CD4-positive, alpha-beta T cell treated with Interleukin-21 for 1 hour (primary cell): ENCODE measurements at places on chromosomes 13 and 19.

- no peak for DNase-seq
These were observed 1235.3 kb downstream of the OLFM4 start for GRCh38 chr13:54263868-54264267.

DNA sequence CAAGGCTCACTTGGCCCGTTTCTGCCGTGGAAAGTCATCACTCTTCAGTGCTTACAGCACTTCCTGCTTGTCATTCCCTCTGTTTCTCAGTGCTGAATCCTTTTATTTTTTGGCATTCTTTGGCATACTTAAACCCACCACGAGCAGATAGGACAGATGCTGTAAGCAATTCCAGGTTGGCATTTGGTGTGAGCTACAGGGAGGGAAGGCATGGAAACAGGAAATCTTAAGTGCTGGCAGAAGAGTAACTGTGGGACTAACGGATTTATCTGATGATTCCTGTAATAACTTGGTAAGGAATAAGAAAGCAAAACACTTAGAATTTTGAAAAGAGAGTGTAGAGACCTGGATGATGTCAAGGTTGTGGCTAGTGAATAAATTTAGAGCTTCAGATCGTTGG is 273.4 kb downstream of the GPC6 start:
- DNase-seq, result no peak

DNA sequence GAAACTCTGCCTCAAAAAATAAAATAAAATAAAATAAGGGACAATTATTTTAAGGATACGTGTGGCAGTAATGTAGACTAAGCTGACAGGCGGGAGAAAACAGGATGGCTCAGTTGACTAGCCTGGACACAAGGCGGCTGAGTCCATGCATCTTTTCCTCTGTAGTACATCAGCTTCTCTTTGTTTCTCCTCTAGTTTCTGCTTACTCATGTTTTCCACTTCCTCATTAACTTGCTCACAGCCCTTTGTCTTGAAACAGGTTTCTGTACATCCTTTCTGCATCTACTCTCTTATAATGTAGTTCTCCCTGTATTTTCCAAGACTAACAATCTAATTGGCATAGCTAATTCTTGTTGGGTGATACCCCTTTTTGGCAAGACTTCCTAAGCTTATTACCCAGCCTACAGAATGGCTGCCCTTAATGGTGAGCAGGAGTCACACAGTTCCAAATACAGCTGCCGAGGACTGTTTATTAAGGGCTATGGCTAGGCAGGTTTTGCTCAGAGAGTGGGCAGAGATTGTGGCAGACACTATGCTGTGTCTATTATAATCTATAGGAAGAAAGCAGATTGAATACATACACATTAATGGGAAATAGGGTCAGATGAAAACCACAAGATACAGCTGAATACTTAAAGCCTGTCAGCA is 58.7 kb upstream of the KLF5 start:
- DNase-seq, result no peak

DNA sequence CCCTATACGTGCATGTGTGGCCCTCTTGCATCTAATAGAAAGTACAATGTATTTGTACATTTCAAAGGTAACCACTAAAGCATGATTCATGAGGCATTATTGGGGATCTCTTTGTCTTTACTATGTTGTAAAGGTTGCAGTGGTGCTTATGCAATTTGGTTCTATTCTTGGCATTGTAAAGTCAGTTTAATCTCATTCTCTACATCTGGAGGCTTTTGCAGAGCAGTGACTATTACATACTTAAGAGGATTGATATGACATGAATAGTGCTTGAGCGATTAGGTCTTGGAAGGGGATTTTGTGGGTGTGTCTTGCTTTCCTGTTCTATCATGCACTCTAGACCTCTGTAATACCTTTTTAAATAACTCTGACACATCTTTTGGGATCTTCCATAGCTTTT is 610.0 kb downstream of the EFNB2 start:
- no peak for DNase-seq

DNA sequence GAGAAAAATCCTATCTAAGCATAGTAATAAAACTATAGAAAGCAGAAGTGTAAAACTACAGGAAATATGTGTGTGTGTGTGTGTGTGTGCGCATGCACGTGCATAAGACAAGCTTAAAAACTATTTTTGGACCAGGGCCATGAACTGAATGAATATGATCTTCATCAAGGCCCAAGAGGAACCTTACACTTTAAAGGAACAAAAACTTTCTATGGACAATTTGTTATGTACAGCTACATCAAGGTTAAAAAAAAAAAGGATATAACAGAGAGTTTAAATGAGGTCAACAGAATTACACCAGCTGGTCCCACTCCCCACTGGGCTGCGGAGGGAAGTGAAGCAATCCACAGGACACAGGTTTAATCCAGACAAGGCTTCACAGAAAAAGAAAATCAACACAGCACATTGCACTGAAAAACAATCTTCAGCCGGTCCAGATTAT is 151.1 kb downstream of the LHFPL6 start:
- DNase-seq, result peak; percentile 23

- DNase-seq, result no peak
These were observed 9.8 kb downstream of the TPRX1 start for GRCh38 chr19:47794526-47794925.

GRCh38 chr13:41019578-41020347 is 647 bp upstream of the ELF1 start:
- DNase-seq, result no peak

DNA sequence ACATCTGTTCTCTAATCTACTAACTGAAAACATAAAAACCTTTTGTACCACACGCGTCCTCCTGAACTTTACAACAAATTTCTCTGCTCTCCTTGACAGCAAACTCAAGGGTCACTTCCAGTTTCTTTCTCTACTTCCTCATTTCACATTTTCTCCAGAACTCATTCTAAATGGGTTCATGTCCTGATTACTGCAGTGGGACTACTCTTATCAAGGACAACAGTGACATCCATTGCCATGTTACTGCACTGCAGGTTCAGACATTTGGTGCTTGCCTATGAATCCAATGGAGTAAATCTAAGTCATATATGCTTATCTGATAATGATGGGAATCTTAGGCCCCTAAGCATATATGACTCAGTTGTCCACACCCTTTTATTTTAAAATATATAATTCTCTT is 35.3 kb downstream of the FPR3 start:
- peak; percentile 18 for DNase-seq

GRCh38 chr13:50133358-50133953 is 118.2 kb downstream of the KCNRG start:
- no peak for DNase-seq

DNA sequence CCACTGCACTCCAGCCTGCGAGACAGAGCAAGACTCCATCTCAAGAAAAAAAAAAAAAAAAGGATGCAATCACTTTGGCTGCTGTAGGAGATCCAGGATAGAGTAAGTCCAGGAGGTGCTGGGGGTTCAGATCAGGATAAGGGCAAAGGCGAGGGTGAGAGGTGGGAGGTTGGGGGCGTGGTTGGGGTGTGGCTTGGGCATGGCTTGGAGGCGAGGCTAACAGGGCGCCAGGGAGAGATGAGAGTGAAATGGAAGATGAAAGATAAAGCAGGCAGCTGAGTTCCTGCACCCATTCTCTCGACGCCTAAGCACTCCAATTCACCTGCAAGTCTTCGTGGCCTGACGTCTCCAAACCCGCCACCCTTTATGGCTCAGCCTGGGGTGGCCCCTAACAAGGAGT is 25.0 kb upstream of the ZNRF4 start:
- no peak for DNase-seq

- DNase-seq, result no peak
These were observed 4.2 kb downstream of the FPR3 start for GRCh38 chr19:51799034-51799773.

DNA sequence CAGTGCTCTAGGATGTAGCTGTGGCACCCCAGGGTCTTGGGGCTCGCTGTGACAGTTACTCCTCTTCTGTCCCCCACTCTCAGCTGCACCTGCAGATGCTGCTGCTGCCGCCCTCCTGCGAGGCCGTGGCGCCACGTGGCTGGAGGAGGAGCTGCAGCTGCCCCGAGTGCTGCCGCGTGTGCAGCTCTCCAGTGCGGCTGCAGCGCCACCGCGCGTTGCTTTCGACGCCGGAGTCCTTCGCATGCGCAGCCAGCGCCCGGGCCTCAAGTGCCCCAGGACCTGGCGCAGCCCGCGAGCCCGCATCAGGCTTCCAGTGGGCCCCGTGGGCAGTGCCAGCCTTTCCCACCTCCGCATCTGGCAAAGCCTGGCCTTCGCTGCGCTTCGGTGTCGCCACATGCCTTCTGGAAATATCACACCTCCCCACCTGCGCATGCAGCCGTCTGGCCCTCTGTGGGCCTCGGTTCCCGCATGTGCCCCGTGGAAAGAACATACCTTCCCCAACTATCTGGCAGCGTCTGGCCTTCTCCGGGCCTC is 692 bp upstream of the ZNF580 start:
- DNase-seq, result peak; percentile 80

GRCh38 chr13:87274209-87274819 is 396.9 kb upstream of the SLITRK5 start:
- peak; percentile 2 for DNase-seq

DNA sequence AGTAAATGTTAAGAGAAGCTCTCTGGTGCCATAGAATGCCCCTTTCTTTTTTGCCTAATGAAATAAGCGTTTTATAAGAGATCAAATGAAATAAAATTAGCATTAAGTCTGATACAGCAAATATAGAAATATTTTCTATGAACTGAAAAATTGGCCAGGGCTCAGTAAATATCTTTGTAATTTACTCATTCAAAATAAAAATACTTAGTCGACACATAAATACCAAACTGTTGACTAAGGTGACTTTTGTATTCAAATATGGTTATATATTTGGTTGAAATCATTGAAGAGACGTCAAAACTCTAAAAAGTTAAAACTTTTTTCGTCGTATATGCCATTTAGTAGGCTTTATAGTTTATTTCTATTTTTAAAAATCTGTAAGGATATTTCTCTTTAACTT is 25.6 kb downstream of the IPO5 start:
- no peak for DNase-seq

DNA sequence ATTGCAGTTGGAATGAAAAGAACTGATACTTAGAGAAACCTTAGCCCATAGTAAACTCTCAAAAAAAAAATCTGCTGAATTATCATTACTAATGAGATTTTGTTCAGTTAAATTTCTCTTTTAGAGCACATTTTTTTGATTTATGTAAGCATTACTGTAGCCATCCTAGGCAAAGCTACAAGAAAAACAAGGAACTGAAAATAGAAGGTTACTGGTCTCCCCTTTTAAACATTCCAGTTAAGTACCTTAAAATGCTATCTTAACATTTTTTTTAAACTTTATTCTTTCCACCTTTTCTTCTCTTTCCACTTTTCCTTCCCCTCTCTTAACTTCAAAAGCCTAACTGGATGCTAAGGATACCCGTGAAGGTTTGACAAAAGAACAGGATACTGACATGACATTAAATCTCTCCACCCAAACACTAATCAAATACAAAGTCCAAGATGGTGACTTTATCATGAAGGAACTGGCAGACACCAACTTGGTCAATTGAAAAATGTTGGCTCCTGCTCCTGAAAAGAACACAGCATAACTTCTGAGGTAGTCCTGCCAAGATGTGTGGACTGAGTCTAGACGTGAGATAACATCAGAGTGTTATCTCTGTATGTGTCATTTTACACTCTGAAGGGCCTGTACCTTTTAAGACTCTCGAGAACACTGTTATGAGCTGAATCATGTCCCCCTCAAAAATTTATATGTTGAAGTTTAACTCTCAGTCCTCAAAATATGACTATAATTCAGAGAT is 29.5 kb upstream of the SACS start:
- no peak for DNase-seq

- DNase-seq, result no peak
These were observed 90.1 kb downstream of the ERCC5 start for GRCh38 chr13:102935896-102936321.

- peak; percentile 75 for DNase-seq
These were observed at the start of gene KCNN4 for GRCh38 chr19:43780706-43781525. Gene KCNN4, minus strand, starts transcription at chr19:43780973. Its CDS starts 112 bp downstream, at chr19:43780861.
